ENCODE measurements at places on chromosomes 4 and X. TPM values are rescaled to one million over a fixed set of nuclear protein-coding genes. Genes with fewer than 3 reads are reported as not detected.

TMPRSS11B gene
- not detected for total RNA-seq

TMEM31 gene
- total RNA-seq = not detected

ASB9 gene
- total RNA-seq = 0.29 TPM

WDR17 gene
- total RNA-seq = 0.53 TPM

LIMCH1 gene
- total RNA-seq = 0.18 TPM

PNMA6F gene
- total RNA-seq = not detected

MUC7 gene
- total RNA-seq = not detected

ARHGEF6 gene
- total RNA-seq = 12.1 TPM

DDX60 gene
- total RNA-seq = 9.0 TPM

RNF128 gene
- 0.18 TPM for total RNA-seq

All from myometrial cell (primary cell).